ENCODE measurements at places on chromosomes 7 and 10.

DNA sequence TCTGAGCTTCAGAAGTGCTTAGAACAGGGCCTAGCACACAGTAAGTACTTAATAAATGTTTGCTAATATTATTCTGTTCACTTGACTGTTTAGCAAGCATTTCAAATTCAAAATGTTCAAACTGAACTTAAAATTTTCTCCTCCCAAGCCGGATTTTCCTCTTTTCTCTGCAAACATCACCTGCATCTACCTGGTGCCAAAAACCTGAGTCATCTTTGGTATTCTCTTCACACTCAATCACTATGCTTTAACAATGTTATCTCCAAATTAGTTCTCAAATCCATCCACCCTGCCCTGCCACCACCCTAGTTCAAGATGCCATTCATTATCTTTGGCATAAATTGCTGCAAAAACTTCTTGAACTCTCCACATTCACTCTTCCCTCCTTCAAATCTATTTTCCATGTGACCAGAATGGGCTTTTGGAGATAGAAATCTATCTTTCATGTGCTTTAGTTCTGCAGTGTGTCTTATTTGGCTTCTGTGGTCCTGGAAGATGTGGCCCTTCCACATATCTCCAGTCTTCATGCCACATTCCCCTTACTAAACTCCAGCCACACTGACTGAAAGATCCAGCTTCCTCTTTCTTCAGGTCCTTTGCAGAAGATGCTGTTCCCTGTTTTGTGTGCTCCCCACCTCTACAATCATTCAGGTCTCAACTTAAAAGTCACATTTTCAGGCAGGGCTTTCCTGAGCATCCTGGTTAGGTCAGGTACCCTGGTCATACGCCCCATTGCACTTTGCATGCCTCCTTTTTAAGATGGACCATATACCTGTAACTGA lies 2.0 kb downstream of the GGCT start:
- DNase-seq = no peak

- no peak for DNase-seq
Measured at GRCh38 chr7:35430547-35431153, 176.8 kb upstream of the TBX20 start.

GRCh38 chr7:126937171-126937570 lies 315.6 kb downstream of the GRM8 start:
- no peak for DNase-seq

- no peak for DNase-seq
Measured at GRCh38 chr7:28230261-28230660, 49.7 kb upstream of the JAZF1 start.

- no peak for DNase-seq
Measured at GRCh38 chr7:90276033-90276728, 31.2 kb downstream of the CFAP69 start.

GRCh38 chr10:96025566-96025965 lies 17.8 kb upstream of the CCNJ start:
- no peak for DNase-seq

- DNase-seq = no peak
Measured at GRCh38 chr10:82796510-82796909, 921.5 kb downstream of the NRG3 start.

GRCh38 chr10:25405871-25406270 lies 231.1 kb downstream of the GPR158 start:
- DNase-seq = no peak
